ENCODE measurements at places on chromosomes 5 and 9. TPM values are rescaled to one million over a fixed set of nuclear protein-coding genes. Genes with fewer than 3 reads are reported as not detected.

The TMEM174 gene
- total RNA-seq: not detected

The PPIC gene
- not detected for total RNA-seq

The EQTN gene
- not detected for total RNA-seq

The HIGD2A gene
- total RNA-seq: 97.6 TPM

The ADCY2 gene
- not detected for total RNA-seq

The SNCB gene
- not detected for total RNA-seq

The CNTFR gene
- not detected for total RNA-seq

The HTR4 gene
- total RNA-seq: not detected

The TMEM141 gene
- 37.5 TPM for total RNA-seq

The KCNT1 gene
- not detected for total RNA-seq

The IFNA21 gene
- total RNA-seq: not detected

The ZNF883 gene
- 1.1 TPM for total RNA-seq

The CCDC127 gene
- 6.2 TPM for total RNA-seq

The IRX4 gene
- total RNA-seq: not detected

The WDR31 gene
- total RNA-seq: 1.00 TPM

The ABL1 gene
- total RNA-seq: 36.2 TPM

The FOXD1 gene
- total RNA-seq: not detected

The CFAP77 gene
- total RNA-seq: not detected

The EDIL3 gene
- total RNA-seq: not detected

The MORN5 gene
- not detected for total RNA-seq

The TAF11L2 gene
- total RNA-seq: not detected

The SLC1A1 gene
- total RNA-seq: not detected

The PCDHB5 gene
- total RNA-seq: not detected

The PAEP gene
- total RNA-seq: not detected

The SEMA5A gene
- total RNA-seq: 0.03 TPM

The ZNF484 gene
- total RNA-seq: 13.9 TPM

The ELOVL7 gene
- total RNA-seq: 0.57 TPM

The C9orf153 gene
- total RNA-seq: 0.34 TPM

The SIT1 gene
- 195 TPM for total RNA-seq

The GPSM1 gene
- total RNA-seq: 5.0 TPM

The SLC44A1 gene
- 12.4 TPM for total RNA-seq

The TRIM52 gene
- 43.5 TPM for total RNA-seq

The FOXD4L6 gene
- not detected for total RNA-seq

The IL3 gene
- not detected for total RNA-seq

The GPR21 gene
- total RNA-seq: 0.40 TPM

The OR1Q1 gene
- not detected for total RNA-seq

The MAST4 gene
- 14.3 TPM for total RNA-seq

The MOB3B gene
- 3.2 TPM for total RNA-seq

The SPOCK1 gene
- total RNA-seq: not detected

The SPINK6 gene
- total RNA-seq: not detected

The PCDHB13 gene
- not detected for total RNA-seq

The SV2C gene
- 0.03 TPM for total RNA-seq
